ENCODE measurements at places on chromosomes 1 and 21.

- H3K4me3 ChIP-seq: no peak overlapping the region
- no peaks in the 10 kb centered on the region for H3K36me3 ChIP-seq
- DNase-seq: no peak
- H3K27ac ChIP-seq: no peak overlapping the region
- H3K27me3 ChIP-seq: no peaks in the 10 kb centered on the region
- H3K4me1 ChIP-seq: peaks cover 18% of the 10 kb centered on the region
These were observed 61.2 kb upstream of the CCDC190 start for GRCh38 chr1:162922201-162922600.

GRCh38 chr1:170682169-170682568, 18.2 kb downstream of the PRRX1 start:
- H3K36me3 ChIP-seq: no peaks in the 10 kb centered on the region
- no peak overlapping the region for H3K4me3 ChIP-seq
- H3K4me1 ChIP-seq: peaks cover 57% of the 10 kb centered on the region
- peak overlapping the region; percentile 95 for H3K27ac ChIP-seq
- H3K27me3 ChIP-seq: no peaks in the 10 kb centered on the region

- no peak overlapping the region for H3K27ac ChIP-seq
- peaks cover 6% of the 10 kb centered on the region for H3K4me1 ChIP-seq
- DNase-seq: no peak
- H3K27me3 ChIP-seq: no peaks in the 10 kb centered on the region
- H3K4me3 ChIP-seq: no peak overlapping the region
These were observed 1.8 kb upstream of the SLC1A7 start for GRCh38 chr1:53144201-53144600.

GRCh38 chr21:23463365-23463764, 2143.9 kb downstream of the MRPL39 start:
- no peaks in the 10 kb centered on the region for H3K36me3 ChIP-seq
- H3K4me1 ChIP-seq: no peaks in the 10 kb centered on the region
- H3K4me3 ChIP-seq: no peak overlapping the region

DNA sequence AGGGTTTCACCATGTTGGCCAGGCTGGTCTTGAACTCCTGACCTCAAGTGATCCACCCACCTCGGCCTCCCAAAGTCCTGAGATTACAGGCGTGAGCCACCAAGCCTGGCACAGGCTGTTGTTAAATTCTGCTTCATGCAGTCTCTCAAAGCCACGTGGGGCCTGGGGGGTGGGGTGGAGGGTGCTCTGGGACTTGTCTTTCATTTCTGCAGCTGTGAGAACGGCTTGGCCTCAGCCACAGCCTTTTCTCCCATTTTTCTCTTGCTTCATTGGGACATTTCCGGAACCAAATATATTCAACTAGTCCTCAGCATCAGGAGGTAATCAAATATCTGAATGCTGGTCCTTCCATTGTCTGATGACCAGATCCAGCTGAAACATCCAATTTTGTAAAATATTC, 27.6 kb upstream of the KCNE2 start:
- peaks cover 10% of the 10 kb centered on the region for H3K4me1 ChIP-seq
- H3K27ac ChIP-seq: no peak overlapping the region
- no peaks in the 10 kb centered on the region for H3K27me3 ChIP-seq
- no peak overlapping the region for H3K4me3 ChIP-seq
- DNase-seq: no peak

- no peaks in the 10 kb centered on the region for H3K27me3 ChIP-seq
- DNase-seq: no peak
- no peaks in the 10 kb centered on the region for H3K4me1 ChIP-seq
- no peaks in the 10 kb centered on the region for H3K36me3 ChIP-seq
These were observed 57.5 kb upstream of the PAX7 start for GRCh38 chr1:18573170-18573569.

DNA sequence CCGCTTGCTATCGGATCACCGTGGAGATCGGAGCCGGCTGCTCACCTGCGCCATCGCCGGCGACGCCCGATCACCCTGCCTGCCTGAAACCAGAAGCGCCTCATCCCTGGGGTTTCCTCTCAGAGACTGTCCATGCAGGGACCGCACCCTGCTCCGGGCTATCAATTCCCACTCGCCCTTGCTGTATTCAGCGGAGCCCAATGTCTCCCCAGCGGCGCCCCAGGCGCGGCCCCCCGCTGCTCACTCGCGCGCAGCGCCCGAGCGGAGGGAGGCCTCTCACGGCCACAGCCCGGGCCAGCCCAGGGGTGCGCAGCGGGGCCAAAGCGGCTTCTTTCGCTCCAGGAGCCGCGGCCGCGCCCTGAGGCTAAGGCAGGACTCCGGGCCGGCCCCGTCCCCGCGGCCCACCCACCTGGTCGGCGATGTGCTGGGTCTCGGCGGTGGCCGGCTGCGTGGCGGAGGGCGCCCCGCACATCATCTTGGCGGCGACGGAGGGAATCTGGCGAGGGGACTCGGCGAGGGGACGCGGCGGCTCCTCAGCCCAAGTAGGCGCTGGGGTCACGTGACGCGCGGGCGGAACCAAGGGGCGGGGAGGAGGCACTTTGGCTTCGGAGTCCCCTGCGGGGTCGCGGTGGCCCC, at the start of gene CSTB:
TSS of gene CSTB (minus strand) at position 514 of the 636 bp plus-strand sequence. CDS start at position 475, 39 bp downstream.
- peak within 1 kb of the TSS; percentile 86 for H3K27ac ChIP-seq
- H3K4me1 ChIP-seq: peaks cover 14% of the 10 kb centered on the region
- H3K27me3 ChIP-seq: no peaks in the 10 kb centered on the region
- peak; percentile 69 for DNase-seq
- peak within 1 kb of the TSS; percentile 84 for H3K4me3 ChIP-seq

GRCh38 chr1:11525516-11525915, 46.6 kb downstream of the DISP3 start:
- H3K4me1 ChIP-seq: no peaks in the 10 kb centered on the region
- no peaks in the 10 kb centered on the region for H3K36me3 ChIP-seq
- no peak for DNase-seq
- no peaks in the 10 kb centered on the region for H3K27me3 ChIP-seq
- no peak overlapping the region for H3K27ac ChIP-seq
